ENCODE measurements at places on chromosomes 5 and 9.
A peak's percentile ranks its signal among the peaks of the same experiment; 100 is the strongest.

DNA sequence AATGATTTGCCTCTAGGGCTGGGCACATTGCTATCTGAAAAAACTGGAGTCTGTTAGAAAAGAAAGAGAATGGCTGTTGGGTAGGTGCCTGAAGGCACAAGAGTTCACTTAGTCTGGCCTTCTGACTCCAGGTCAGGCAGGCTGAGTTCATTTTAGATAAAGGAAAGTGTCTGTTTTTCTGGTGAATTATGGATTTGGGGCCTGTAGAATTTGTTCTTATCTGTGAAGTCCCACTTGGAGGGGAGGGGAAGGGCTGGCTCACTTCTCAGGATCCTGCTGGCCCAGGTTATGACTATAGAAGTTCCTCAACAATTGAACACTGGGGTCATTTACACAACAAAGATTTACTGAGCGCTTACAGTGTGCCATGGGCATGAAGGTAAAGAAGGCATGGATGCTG, 11.5 kb upstream of the SEPTIN8 start:
- no peak for DNase-seq

- no peak for DNase-seq
Measured at GRCh38 chr9:80522465-80522864, 950.7 kb downstream of the TLE4 start.

DNA sequence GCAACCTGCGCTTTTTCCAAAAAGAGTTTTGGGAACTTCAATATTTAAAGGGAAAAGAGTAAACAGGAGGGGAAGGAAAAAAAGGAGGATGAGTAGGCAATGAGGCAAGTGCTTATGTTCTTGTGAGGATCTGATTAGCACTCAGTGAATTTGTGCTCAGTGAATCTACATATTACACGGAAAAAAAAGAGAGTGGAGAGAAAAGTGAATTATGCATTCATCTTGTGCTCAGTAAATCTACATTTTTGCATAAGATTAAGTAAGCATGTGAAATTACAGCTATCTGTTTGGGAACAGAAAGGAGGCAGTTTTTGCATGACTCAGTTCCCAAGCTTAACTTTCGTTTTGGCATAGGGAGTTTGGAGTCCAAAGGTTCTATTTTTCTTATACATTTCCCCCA, 170.1 kb downstream of the CDH10 start:
- DNase-seq: no peak

- peak; percentile 79 for DNase-seq
Measured at GRCh38 chr9:34254141-34254913, 74.7 kb downstream of the KIF24 start.

DNA sequence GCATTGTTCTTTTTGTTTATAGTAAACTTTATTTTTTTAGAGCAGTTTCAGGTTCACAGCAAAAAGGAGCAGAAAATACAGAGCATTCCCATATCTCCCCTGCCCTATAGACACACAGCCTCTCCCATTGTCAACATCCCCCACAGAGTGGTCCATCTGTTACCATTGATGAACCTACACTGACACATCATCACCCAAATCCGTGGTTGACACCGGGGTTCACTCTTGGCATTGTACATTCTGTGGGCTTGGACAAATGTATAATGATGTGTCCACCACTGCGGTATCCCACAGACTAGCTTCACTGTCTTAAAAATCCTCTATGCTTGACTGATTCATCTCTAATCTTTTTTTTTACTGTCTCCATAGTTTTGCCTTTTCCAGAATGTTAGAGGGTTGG, 120.7 kb upstream of the SPATA31C2 start:
- no peak for DNase-seq

Data from PC-9 (cell line).